ENCODE measurements at places on chromosomes 6 and 20.

GRCh38 chr6:69090132-69090531, 455.1 kb downstream of the ADGRB3 start:
- DNase-seq: no peak

GRCh38 chr6:154986787-154987235, 8.3 kb upstream of the TIAM2 start:
- no peak for DNase-seq

DNA sequence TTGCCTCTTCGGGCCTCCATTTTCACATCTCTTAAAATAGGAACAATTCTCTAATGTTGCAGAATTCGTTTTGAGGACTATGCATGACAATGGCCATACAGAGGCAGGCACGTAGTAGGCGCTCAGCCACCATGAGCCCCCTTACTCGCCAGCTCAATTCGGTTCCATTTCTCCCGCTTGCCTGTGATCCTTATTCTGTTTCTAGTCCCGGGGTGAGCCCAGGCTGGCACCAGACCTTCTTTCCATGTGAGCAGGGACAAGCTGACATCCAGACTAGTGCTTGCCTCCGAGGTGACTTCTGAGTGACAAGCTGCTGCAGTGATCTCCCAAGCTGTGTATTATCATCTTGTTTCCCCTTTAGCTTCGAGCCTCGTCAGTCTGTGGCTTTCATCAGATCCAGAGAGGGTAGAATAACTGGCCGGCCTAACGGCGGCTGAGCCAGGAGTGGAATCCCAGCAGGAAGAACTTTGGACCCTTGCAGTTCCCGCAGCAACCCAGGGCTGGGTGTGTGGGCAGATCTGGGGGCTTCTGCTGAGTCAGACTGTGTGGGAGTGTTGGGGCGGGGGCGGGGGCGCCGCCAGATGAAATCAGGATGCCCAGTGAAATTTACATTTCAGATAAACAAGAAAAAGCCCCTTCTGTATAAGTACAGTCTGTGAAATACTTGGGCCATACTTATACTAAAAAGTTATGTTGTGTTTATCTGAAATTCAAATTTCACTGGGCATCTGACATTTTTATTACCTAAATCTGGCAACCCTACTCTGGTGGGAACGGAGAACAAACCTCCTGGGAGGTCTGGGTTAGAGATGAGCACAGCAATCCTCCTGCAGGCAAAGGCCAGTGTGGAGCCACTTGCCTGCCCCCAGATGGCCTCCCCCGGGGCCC, 10.9 kb downstream of the BANF2 start:
- DNase-seq: no peak

DNA sequence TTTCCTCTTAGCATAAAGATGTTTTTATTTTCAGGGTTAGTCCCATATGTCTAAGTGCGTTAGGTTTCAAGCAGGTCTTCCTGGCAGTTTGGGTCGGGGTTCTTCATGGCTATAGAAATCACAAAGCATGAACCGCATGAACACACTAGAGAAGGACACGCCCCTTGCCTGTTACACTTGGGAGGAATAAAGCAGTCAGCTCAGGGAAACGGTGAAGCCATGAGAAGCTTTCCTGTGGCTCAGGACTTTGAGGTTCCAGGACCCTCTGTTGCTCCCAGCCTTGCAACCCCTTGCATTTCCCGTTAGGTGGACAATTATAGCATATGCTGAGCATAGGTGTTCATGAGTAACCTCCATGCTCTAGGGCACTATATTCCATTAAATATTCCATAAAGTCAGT, 96.7 kb downstream of the SYCP2 start:
- no peak for DNase-seq

DNA sequence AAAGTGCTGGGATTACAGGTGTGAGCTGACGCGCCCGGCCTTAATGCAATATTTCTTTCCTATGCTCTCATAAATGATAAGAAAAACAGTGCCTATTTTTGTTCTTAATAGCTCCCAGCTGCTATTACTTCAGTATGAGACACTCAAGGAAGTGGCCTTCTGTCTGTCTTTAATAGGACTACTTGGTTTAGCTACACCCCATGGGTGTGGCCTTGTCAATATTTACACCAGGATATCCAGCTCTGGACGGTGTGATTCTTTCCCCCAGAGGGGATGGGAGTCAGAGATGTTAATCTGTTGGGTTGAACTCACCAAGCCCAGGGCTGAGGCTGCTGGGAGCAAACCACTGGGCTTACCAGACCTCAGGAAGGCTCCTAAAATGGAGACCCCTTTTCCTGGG, 134.2 kb downstream of the CEP57L1 start:
- DNase-seq: no peak

- DNase-seq: no peak
Observed at GRCh38 chr20:1374246-1374645, 18.6 kb downstream of the FKBP1A start.

DNA sequence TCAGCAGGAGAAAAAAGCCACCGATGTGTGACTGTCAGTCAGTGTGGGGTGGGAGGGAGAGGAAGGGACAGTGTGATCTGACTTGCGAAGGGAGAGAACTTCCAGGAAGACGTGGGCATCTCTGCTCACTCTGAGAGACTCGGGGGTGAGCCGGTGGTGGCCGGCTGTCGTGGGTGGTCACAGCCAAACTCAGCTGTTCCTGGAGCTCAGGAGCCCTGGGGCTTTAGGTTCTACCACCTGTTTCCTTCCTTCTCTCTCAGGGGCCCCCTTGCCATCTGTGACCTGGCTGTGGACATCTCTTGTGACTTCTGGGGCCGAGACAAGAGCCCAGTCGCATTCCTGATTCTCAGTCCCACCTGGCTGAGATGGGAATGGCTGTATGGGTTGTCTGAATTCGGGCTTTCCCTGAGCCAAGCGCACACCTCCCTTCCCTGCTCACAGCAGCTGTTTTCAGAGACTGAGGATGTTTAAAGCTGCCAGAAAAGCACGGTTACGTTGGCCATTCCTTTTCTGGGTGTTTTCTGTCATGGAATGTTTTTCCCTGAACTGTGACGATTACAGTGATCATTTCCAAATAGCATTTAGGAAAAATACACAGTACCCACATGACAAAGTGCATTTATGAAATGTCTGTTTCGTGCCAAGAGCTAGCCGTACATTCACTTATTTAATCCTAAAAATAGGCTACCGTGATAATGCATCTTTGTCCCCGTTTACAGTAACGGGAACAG, 36.5 kb downstream of the SYNJ2 start:
- DNase-seq: no peak

DNA sequence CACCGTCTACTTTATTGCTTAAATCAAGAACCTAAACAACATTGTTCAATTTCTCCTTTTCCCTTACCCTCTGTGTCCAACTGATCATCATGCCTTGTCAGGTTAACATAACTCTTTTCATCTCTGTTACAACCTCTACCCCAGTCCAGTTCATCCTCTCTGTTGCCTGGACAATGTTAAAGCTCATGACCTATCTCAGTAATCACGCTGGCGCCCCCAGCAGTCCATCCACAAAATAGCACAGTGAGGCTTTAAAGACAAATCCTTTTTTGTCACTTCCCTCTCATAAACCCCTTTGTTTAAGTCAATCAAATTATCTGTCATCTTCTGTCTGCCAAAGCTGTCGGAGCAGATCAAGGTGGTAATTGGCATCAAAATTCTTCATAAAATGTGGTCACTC, 140.1 kb downstream of the QKI start:
- DNase-seq: peak; percentile 27

DNA sequence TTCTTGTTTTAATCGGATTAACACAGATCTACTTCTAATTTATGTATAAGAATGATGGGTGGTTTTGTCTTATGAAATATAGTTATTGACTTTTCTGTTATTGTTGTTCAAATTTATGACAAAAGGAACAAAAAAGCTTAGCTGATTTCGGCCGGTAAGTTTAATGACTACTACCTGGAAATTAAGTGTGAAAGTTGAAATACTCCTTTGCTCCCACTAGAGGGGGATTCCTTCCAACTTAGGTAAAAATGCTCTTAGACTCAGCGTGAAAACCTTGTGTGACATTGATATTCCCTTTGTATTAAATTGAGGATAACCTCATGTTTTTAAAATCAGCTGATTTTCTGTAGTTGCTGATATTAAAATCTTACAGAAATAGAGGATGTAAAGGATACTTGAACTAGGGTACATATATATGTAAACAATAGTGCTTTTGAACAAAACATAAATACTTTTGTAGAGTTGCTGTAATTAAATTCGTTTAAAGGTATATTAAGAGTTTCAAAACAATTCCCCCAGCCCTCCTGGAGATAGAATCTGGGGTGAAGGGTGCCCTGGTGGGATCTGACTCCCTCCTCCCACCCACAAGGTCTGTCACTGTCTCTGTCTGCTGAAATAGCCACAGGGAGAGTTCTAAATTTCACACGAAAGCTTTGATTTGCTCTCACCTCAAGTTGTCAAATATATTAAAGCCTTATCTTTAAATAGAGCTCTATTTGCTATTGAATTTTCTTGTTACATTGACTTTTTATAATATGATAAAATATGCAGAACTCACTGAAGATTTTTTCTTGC, 257.5 kb downstream of the ARID1B start:
- DNase-seq: no peak

GRCh38 chr20:56465997-56466396, 2.4 kb upstream of the RTF2 start:
- no peak for DNase-seq
